ENCODE measurements at places on chromosomes 2 and 18. TPM values are rescaled to one million over a fixed set of nuclear protein-coding genes. Genes with fewer than 3 reads are reported as not detected.

GRCh38 chr2:136119717-136120675, 2.0 kb upstream of the CXCR4 start:
- DNase-seq: no peak

DNA sequence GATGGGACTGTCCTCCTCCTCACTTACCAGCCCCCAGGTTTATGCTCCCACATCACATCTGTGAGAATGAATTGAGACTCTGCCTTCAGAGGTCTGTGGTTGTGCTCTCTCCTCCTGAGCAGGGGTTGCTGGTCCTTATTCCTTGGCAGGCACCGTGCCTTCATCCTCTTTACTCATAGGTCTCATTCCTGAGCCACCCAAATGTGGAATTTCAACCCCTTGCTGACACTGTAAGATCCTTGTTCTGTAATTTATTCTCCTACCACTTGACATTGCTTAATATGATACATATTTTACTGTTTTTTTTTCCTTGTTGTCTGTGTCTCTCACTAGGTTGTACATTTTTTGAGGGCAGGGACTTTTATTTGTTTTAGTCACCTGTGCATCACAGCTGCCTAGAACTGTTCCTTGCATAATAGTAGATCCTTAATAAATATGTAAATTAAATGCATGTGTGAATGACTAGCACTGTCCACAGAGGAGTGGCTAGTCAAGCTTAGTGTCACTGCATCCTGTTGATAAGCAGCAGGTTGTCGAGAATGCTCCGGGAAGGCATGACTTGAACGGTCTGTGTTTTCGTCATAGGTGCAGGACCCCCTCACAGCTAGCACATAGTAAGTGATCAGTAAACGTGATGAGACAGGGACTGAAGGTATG, 180.6 kb downstream of the ZNF407 start:
- DNase-seq: peak; percentile 2

GRCh38 chr2:151522556-151522955, 112.9 kb downstream of the RIF1 start:
- DNase-seq: no peak

GRCh38 chr2:95037384-95037839, 11.9 kb downstream of the MAL start:
- no peak for DNase-seq

DNA sequence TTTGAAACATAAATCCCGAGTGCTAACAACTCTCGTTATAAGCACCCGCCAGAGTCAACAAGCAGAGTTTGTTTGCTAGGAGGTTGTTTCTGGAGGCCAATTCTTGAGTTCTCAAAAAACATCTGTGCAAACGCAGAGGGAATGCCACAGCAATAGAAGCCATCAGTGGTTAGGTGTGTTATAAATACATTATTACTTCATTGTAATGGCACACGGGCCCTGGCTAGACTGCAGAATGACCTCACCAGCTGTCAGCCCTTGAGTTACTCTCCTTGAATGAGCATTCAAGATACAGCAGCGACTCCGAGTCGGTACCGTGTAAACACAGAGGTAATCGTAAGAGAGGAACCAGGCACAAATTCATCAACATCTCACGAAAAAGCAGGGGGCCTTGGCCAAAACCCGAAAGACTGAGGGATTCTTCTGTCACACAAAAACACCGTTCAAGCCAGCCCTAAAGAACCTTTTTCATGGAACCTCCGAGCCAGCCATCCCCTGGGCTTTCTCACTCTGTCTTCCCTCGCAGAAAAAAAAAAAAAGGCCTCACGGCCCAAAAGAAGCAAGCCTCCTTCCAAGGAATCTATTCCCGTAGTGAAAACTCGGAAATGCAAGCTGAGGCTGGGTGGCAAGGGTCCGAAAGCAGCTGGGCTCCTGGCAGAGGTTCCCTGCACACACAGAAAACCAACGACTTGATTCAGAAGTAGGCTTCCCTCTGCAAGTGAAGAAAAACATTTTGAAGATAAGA, 133.7 kb upstream of the MEIS1 start:
- DNase-seq: no peak

DNA sequence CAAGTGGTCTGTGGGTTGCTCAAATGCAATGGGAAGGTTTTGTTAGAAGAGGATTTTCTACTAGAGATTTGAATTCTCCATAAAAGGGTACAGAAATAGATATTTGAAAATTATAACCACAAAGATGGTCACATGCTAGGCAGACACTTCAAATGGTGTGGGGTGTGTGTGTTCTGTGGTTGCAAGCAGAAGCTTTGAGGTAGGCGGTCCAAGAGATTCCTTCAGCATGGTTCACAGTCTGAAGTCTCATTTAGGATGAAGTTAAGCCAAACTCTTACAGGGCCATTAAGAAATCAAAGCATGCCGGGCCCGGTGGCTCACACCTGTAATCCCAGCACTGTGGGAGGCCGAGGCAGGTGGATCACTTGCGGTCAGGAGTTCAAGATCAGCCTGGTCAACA, 38.3 kb upstream of the RMDN2 start:
- no peak for DNase-seq

DNA sequence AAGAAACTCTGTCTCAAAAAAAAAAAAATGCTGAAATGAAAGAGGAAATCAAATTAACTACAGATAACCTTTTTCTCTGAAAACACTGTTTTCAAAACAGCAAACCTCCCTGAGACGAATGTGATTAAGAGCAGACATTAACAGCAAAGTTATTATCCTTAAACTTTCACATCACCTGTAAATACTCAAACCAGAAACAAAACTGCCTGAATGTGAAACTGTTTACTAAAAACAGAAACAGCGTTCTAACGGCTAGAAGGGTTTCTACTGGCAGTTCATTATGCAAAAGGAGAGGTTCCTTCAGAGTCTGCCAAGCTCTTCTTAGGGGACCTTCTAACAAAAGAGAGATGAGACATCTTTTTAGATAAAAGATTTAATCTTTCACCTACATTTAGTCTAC, 45.9 kb downstream of the PNO1 start:
- DNase-seq: no peak

DNA sequence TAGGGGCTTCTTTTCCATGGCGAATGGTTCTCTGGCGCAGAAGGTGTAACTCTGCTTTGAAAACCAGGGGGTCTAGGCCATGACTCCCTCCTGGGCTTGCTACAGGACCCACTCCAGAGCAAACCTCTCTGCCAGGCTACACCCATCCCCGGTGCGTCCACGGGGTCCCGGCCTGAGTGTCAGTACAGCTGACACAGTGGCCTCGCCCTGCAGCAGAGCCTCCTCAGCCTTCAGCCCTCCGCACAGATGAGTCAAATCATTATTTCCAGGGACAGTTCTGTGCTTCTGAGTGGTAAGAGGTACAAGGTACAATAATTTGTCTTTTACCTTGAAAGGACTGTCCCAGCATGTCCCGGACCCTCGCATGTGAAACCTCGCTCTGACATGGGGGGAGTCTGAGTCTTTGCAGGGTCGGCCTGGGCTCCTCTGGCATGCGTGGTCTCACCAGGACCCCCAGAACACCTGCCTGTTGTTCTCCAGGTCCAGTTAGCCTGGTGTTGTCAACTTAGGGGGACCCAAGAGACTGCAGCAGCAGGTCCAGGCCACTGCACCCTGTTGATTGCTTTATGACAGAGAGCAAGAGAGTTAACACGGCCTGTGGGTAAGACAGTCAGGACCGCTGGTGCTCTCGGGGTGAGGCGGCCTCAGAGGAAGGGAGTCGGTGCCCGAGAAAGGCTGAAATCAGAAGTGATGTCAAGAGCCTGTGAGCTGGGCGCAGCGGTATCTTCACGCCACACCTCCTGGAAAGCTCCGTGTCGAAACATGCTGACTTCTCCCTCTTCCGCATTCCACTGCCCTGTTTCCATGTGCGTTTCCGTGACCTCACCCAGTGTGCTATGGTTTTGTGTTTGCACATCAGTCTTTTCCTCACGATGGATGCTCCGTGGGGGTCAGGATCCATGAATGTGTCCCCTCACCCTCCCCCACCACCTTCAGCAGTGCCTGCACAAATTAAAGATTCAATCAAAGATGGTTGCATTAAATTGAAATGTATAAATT, 340.1 kb downstream of the EIPR1 start:
- no peak for DNase-seq

DNA sequence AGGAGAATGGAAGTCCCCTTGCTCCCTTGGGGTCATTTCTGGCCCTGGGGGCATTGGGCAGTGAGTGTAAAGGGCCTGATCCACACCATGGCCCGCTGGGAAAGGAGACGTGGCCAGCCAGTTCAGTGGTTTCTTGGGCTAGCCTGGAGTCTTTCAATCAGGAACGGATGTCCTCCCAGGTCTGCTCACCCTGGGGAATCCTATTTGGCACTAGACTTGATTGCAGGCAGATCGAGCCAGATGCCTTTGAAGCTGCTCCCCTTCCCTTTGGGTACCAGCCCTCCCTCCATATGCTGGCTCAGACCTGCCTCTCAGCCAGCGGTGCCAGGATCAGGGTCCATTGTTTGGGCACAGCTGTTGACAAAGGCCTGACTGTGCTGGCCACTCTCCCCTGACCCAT, 11.0 kb downstream of the FBLN7 start:
- DNase-seq: no peak

DNA sequence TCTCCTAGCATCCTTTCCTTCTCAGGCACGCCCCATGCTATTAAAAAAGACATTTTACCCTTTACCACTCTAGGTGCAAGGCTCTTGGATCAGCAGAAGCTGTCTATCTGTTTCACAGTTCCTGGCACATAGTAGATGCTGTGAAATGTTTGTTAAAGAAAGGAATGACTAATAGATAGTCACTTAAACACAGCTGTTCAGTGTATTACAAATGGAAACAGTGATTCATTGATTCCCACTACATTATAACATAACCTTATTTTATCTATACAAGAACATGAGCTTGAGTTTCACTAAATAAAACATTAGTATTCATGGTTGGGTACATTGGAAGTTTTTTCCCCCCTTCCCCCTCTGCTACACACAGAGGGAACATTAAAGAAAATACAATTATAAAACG, 142.1 kb downstream of the ASXL3 start:
- peak; percentile 25 for DNase-seq

- no peak for DNase-seq
Measured at GRCh38 chr2:168322325-168323007, 75.1 kb upstream of the STK39 start.

DNA sequence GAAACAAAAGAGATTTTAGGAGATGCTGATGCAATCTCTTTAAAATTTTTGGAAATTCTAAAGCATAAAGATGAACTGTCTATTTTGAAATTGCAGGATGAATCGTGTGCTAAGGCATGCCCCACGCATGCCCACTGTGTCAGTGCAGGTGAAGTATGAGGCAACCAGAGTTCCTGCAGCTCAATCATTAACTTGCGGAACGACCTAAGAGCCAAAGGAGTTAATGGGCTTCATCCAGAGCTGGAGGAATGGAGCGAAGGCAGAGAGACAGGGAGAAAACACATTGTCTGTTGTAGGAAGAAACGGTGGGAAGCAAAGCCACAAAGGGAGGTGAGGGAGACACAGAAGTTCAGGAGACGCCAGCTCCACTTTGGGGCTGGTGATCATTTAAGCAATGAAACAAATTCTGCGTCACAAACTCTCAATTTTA, 265.2 kb downstream of the CCDC85A start:
- no peak for DNase-seq

GRCh38 chr2:10341193-10341592, 38.5 kb downstream of the HPCAL1 start:
- DNase-seq: no peak

GRCh38 chr2:161138429-161138828, 21.8 kb upstream of the TANK start:
- no peak for DNase-seq

GRCh38 chr2:120820263-120820952, 84.7 kb downstream of the GLI2 start:
- no peak for DNase-seq

- no peak for DNase-seq
Measured at GRCh38 chr2:151767536-151767935, 33.3 kb upstream of the NEB start.

DNA sequence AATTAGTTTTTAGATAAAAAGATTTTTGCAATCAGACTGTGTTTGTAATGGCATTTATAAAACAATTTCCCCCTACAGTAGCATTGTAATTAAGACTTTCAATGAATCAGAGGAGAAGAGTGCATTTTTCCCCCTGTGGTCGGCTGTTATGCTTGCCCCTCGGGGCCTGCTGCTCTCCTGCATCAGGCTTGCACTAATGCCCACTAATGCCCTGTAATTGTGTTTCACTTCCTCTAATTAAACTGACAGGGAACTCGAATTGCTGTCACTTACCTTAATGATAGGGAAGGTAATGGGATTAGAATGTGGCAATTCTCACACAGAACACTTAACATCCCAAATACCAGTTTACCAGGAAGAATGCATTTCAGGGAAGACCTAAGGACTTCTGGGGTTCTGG, 61.2 kb upstream of the LRRTM1 start:
- DNase-seq: no peak

GRCh38 chr2:133484106-133484505, 84.2 kb downstream of the NCKAP5 start:
- DNase-seq: peak; percentile 53

DNA sequence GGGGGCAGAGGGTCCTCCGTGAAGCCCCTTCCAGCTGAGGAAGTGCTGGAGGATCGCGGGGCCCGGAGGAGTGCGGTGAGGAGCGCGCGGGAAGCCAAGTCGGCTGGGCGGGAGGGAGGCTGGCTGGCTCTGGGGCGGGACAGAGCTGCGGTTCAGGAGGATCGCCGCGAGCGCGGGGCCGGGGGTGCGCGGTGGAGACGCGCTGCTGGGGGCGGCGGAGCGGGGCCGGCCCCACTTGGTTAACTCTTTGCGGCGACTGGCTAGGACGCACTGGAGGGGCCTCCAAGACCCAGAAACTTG, 464 bp downstream of the CYBRD1 start:
- peak; percentile 37 for DNase-seq

DNA sequence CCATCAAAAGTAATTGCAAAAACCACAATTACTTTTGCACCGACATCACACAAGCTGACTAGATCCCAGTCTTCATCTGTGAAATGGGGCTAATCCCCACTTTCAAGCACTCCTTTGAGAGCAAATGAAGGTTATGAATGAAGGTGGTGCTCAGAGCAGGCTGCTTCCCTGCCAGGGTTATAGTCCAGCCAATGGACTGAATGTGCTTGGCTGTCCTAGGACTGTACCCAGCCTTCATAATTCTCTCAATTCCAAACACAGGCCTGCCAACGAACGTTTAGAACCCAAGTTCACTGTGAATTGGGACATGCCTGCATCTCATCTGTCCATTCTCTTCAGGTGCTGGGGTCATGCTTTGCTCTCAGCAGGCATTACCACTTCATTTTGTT, 27.8 kb upstream of the ICOS start:
- DNase-seq: no peak

- no peak for DNase-seq
Measured at GRCh38 chr2:238719641-238720040, 128.2 kb upstream of the TWIST2 start.

GRCh38 chr18:48721312-48721711, 182.5 kb downstream of the CTIF start:
- DNase-seq: no peak

The ROCK1 gene
- total RNA-seq: 31.3 TPM

The IHH gene
- total RNA-seq: not detected

The PDE11A gene
- total RNA-seq: not detected

The STK11IP gene
- 8.1 TPM for total RNA-seq

The ZRANB3 gene
- total RNA-seq: 4.1 TPM

The GNLY gene
- not detected for total RNA-seq

The EML6 gene
- 0.20 TPM for total RNA-seq

The C2orf81 gene
- total RNA-seq: under 0.01 TPM

The ARHGAP25 gene
- 8.9 TPM for total RNA-seq

The ARL4C gene
- total RNA-seq: 3.8 TPM

The CNGA3 gene
- total RNA-seq: not detected

The TM4SF20 gene
- total RNA-seq: not detected

The IMPA2 gene
- 11.1 TPM for total RNA-seq

The GRP gene
- not detected for total RNA-seq

The KYNU gene
- total RNA-seq: not detected

The PLEK gene
- under 0.01 TPM for total RNA-seq

The ATP6V1C2 gene
- total RNA-seq: under 0.01 TPM

The CPLX4 gene
- total RNA-seq: not detected

All from lung microvascular endothelial cell (primary cell).